Activated CD8-positive, alpha-beta T cell treated with anti-CD3 and anti-CD28 coated beads, Interleukin-2, amount 10 ng/mL, durations not matched to agents 7 days and 5 days (primary cell): ENCODE measurements at places on chromosomes 3 and 15. TPM values are rescaled to one million over a fixed set of nuclear protein-coding genes. Genes with fewer than 3 reads are reported as not detected.

DNA sequence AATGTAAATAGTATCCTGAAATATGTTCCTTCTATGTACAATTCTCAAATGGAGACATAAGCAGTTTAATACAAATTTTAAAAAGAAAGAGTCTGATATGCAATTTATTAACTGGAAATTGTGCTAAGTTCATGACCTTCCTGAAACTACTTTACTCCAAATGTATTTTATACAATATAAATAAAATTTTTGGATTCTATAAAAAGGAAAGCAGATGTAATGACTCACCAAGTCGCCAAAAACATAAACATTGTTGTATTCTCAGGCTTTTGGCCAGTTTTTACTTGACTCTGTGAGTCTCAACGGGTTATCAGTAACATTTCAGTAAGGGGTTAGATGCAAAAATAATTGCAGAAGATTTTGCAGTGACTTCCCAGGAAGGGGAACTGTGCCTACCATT lies 948.2 kb downstream of the EPHA3 start:
- DNase-seq: no peak

DNA sequence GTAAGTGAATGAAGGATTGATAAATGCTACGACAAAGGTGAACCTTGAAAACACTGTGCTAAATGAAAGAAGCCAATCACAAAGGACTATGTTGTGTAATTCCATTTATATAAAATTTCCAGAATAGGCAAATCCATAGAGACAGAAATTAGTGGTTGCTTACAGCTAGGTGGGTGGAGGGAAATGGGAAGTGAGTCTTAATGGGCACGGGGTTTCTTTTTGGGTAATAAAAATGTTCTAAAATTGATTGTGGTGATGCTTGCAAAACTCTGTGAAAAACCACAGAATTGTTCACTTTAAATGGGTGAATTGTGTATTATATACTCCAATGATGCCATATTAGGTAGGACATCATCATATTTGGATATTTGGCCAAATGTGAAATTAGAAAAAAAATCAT lies 20.9 kb upstream of the TEX9 start:
- DNase-seq: no peak

- no peak for DNase-seq
Measured at GRCh38 chr3:125045965-125046364, 9.8 kb downstream of the HEG1 start.

- no peak for DNase-seq
Measured at GRCh38 chr15:77992356-77993222, 84.9 kb downstream of the TBC1D2B start.

DNA sequence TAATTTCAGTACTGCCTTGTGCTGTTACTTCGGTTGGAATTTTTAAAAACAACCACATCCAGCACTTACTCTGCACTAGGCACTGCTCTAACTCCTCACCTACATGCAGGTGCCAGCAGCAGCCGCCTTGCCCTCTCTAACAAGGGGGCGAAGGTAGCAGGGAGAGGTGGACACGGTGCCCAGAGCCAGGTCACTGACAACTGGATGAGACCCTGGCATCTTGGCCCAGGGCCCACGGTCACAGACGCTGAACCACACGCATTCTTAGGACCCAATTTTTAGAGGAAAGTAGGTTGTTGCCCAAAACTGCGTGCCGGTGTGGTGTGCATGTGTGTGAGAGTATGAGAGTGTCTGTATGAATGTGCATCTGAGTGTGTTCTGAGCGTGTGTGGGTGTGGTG lies 63.4 kb upstream of the GATA2 start:
- no peak for DNase-seq

- no peak for DNase-seq
Measured at GRCh38 chr3:126431103-126431534, 36.4 kb downstream of the CFAP100 start.

DNA sequence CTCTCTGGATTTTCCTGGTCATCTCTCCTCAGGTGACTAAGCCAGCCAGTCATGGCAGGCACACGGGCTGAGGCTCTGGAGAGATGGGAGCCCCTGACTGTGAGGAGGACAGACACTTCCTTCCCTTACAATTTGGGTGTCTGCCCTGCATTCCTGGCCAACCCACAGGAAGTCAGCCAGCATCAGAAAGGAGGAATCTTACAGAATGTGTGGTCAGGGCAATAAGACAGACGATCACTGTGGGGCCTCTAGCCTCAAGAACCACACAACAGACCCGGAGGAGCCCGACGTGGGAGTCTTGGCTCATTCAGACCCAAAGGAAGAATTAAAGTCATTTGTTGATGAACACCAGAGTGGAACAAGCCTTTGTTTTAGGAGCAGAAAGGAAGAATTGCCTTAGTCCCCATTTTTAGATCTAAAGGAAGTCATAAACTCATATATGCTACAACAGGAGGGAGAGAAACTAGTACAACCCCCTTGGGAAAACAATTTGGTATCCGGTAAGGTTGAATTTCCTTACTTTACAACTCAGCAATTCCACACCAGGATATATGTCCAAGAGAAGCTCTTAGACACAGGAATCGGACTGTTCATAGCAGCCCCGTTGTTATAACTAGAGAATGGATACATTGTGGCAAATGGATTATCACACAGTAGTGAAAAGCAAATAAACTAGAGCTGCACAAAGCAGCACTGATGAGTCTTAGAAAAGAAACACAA lies 62.2 kb downstream of the ABTB1 start:
- no peak for DNase-seq

- DNase-seq: no peak
Measured at GRCh38 chr3:40299721-40300335, 9.7 kb upstream of the EIF1B start.

GRCh38 chr3:12966847-12967605 lies 106.2 kb downstream of the IQSEC1 start:
- DNase-seq: no peak

DNA sequence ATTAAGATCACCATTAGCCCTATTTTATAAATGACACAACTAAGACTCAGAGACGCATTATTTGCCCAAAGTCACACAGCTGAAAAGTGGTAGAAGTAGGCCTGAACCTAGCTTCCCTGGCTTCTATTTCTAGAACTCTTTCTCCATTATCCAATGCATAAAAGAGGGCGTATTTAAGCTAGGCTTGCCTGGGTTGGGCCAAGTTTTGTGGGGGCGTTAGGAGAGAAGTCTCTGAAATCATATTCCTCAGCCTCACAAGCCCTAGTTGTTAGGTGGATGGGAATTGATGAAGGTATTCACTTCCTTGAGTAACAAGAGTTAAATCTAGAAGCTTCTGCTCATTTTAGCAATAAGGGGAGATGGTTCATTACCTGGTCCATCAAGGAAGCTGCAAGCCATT lies 22.3 kb downstream of the TIMP4 start:
- DNase-seq: no peak

DNA sequence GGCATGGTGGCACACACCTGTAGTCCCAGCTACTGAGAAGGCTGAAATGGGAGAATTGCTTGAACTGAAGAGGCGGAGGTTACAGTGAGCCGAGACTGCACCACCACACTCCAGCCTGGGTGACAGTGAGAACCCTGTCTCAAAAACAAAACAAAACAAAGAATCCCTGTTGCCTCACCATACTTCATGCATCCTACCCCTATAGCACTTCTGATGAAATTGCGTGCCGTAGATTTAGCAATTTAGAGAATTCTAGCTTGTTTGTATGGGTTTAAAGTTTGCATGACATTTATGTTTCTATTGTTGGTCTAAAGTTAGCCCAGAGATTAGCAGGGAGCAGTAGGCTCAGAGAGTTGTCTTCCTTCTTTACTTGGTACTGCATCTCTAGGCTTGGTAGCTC lies 7.8 kb downstream of the RAB5A start:
- no peak for DNase-seq

GRCh38 chr3:179658606-179659005 lies 5.8 kb downstream of the USP13 start:
- DNase-seq: no peak

- DNase-seq: no peak
Measured at GRCh38 chr3:33810545-33810944, 12.1 kb downstream of the PDCD6IP start.

GRCh38 chr3:34213478-34213877 lies 415.0 kb downstream of the PDCD6IP start:
- DNase-seq: no peak

GRCh38 chr15:74349241-74349778 lies 18.1 kb downstream of the CYP11A1 start:
- no peak for DNase-seq

- no peak for DNase-seq
Measured at GRCh38 chr3:168427156-168427555, 331.4 kb upstream of the GOLIM4 start.

Gene ZIC4
- not detected for total RNA-seq

Gene SMCO1
- total RNA-seq: 0.13 TPM

Gene MGLL
- 2.2 TPM for total RNA-seq

Gene CFAP44
- 4.1 TPM for total RNA-seq

Gene ALS2CL
- 1.4 TPM for total RNA-seq

Gene TYRO3
- 0.71 TPM for total RNA-seq

Gene ACTRT3
- 0.66 TPM for total RNA-seq

Gene DAZL
- not detected for total RNA-seq

Gene ZNF35
- 3.7 TPM for total RNA-seq

Gene DUOXA2
- total RNA-seq: not detected
